ENCODE measurements at places on chromosomes 5 and 9.

GRCh38 chr5:58490402-58491050, 709 bp upstream of the GAPT start:
- no peak for DNase-seq

DNA sequence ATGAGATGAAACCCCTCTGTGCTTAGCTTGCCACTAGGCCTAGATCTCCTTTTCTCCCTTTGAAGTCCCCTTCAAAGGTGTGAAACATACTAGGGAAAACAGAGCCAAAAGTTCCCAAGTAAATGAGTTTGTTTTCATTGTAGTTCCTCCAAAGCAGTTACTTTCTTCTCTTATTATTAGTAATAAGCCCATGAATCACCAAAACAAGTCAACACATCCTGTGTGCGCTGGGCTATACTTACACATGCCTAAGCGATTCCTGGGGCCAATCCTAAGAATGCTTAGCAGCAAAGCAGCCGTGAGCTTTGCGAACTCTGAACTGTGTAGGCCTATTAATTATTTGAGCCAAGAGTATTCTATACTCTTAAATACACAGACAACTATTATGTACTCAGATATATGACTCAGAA, 7.6 kb downstream of the ENC1 start:
- DNase-seq, result no peak

- DNase-seq, result peak; percentile 24
Observed at GRCh38 chr9:121222524-121223171, 21.0 kb upstream of the RAB14 start.

DNA sequence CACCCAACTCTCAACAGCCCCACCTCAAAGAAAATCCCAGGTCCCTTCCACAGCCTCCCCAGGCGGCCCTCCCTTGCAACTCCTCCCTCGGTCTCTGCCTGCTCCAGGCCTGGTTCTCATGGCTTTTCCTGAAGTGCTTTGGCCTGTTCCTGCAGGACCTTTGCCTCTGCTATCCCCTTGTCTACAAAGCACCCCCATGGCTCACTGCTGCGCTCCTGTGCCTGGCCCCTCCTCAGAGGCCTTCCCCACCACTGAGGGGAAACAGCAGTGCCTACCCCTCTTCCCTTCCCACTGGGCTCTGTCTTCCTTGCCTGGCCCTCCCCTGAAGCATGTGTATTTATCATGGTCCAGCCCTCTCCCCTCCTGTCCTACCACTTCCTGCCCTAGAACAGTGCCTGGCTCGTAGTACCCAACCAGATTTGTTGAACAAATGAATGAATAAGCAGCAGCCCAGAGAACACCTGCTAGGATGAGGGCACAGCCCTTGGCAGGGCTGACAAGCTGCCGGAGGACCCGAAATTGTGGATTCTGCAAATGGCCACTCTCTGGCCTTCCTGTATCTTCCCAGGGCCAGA, 68.6 kb upstream of the LRRTM2 start:
- no peak for DNase-seq

GRCh38 chr9:33143241-33143661, 23.9 kb downstream of the B4GALT1 start:
- no peak for DNase-seq

GRCh38 chr9:70535546-70536323, 121.3 kb upstream of the KLF9 start:
- no peak for DNase-seq

DNA sequence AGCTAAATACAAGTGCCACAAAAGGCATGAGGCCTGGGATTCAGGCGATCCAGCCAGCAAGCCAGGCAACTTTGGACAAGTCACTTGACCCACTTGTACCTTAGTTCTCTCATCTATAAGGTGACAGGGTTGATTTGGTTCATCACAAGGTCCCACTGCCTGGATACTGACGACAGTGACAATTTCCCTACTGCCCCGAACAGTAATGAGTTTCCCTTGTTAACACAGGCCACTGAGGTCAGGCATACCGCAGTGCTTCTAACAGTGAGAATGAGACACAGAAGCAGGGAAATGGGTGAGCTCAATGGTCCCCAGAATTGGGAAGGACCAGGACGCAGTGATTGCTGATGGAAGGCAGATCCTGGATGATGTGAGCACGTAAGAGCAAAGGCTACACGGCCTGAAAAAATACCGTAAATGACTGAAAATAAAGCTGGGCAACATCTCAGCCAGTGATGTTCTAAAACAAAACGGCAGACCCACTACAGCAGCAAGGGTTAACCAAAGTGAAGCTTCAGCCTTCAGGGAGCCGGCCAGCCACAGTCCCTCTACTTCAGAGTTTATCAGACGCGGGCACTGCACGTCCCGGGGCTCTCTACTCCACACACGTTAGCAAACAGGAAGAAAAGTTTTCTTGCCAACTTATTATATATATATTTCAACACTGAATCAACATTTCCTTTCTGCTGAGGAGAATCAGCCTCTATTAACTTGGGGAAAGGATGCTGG, 846 bp downstream of the MGAT1 start:
- no peak for DNase-seq

DNA sequence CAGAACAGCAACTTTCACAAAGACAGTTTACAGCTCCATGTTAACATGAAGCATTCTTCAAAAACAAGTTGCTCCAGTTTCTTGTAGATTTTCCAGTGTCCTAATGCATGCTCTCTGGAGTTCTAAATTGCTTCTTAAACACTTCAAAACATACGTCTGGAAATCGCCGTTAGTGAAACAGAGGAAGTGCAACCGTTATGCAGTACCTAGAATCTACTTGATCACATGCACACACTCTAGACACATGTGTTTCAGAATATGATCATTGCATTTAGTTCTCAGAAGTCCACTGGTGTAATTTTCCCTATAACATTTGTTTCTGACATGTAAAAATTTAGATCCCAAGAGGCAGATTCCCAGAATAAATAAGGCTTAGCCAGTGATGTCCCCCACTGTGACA, 41.1 kb upstream of the RUFY1 start:
- no peak for DNase-seq

- DNase-seq, result no peak
Observed at GRCh38 chr5:34604119-34604675, 51.9 kb upstream of the RAI14 start.

GRCh38 chr5:82142217-82142841, 135.8 kb downstream of the RPS23 start:
- DNase-seq, result no peak

DNA sequence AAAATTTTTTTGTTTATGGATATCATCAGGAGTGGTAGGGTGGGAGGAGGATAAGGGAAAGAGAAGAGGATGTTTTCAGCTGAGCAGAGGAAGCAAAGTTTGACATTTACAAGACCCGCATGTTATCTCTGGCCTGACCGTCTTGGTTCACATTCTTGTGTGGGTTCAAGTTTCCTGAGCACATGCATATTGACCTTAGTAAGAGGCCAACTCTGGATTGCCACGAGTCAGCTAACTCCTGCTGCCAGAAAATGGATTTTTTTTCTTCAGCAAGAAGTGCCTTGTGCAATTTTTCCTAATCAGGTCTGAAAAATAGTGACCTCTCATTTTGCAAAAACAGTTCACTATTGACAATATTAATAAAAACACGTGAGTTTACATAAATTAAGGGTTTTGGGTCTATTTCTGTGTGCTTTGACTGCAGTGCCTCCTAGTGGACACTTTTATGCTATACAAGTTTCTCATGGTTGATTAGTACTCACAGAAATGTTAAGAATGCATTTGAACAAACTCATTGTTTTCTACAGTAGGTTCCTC, 27.1 kb upstream of the BASP1 start:
- DNase-seq, result peak; percentile 55

GRCh38 chr9:127768698-127769097, 9.8 kb downstream of the SH2D3C start:
- DNase-seq, result no peak

DNA sequence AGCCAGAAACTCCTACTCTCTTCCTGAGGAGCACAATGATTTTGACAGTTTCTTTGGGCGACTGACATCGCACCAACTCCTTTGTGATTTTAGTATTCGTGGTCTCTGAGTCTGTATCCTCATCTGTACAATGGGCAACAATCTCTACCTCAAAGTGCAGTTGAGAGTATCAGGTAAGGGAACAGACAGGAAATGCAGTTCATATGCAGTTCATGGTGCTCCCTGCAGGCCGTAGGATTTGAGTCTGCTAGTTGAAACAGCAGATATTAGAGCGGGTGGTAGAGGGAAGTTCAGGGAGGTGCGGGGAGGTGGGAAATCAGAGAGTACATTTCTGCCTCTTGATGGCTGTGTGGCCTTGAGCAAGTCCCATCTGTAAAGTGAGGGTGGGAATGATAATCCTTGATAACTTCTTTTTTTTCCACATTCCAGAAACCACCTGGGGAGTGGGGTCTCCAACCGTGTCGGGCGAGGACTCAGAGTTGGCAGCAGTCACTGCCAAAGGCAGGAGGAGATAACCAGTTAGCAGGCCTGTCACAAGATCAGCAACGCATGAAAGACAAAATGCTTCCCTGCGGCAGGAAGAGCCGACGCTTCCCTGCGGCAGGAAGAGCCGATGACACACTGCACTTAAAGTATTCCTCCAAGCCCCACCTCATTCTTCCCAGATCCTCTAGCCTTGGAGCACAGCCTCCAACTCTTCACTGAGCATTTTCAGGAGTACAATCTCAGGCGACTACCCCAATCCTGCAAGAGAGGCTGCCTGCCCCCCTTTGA, 6.0 kb upstream of the NEK6 start:
- no peak for DNase-seq

DNA sequence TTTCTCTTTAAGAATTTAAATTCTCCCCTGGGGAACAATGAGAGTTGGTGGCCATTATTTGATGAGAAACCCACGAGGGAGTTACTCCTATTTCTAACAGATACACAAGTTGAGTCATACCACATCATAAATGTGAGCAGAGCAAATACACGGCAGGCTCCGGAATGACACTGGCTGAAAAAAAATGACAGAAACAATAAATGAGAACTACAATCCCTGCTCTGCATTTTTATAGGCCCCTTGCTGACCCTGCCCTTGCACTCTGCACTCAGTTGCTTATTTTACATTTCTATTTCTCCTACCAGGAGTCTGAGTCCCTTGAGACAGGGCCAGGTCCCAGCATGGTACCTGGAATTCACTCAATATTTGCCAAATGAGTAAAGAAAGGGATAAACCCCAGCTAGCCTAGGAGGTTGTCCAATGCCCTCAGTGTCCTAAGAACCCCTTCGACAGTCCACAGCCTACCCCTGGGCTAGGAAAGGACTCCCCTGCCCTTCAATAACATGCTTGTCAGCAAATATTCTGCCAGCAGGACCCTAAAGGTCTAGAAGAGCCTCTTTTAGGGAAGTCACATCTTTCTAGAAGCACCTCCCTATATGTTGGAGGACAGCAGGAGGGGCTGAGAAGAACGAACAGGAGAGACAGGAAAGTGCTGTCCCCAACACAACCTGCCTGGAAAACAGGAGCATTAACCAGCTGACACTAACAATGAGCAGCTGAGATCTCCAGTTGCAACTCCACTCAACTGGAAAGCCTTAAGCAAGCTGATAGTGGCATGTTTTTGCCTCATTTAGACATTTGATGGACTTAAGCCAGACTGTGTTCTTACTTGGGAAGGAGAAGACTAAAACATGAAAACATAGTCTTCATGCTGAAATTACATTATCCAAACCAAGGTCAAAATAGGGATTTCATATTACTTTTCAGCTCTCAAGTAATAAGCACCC, 191.2 kb downstream of the ACTL7B start:
- no peak for DNase-seq

DNA sequence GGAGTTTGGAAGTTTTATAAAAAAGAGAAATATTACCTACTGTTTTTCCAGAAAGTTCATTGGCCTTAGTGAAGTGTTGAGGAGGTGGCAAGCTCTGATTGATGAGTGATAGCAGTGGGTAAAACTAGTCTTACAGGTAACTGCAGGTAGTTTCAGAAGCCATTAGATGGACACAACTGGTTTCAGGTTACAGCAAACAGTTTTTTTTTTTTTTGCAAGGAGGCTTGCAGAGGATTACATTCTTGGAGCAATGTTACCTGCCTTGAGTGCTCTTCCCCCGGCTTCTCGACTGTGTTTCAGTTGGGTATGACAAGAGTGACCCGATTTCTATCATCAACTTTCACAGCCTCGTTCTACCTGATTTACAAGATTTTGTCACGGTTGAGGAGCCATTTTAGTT, 333.4 kb downstream of the YTHDC2 start:
- DNase-seq, result no peak

DNA sequence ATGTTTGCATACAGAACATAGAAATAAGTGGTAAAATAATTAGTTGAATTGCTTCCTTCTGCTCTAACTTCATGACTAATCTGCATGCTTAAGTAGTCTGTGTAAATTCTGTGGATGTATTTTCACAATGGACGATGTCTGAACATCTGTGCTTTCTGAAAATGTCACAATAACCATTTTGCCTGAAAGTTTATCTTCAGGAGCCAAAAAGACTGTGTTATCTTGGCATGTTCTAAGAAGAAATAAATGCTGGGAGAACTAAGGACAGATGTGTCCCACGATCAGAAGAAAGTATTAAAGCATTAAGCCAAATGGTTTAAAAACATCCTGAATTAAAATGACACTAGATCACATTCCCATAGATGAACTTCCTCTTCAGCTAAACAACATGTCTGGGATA, 397.6 kb downstream of the SPOCK1 start:
- no peak for DNase-seq

- no peak for DNase-seq
Observed at GRCh38 chr5:152274224-152274623, 130.9 kb downstream of the NMUR2 start.

Data from body of pancreas (tissue), 4 donors.